AG08395 (cell line): ENCODE measurements at places on chromosomes 1 and 21.
A peak's percentile ranks its signal among the peaks of the same experiment; 100 is the strongest.

DNA sequence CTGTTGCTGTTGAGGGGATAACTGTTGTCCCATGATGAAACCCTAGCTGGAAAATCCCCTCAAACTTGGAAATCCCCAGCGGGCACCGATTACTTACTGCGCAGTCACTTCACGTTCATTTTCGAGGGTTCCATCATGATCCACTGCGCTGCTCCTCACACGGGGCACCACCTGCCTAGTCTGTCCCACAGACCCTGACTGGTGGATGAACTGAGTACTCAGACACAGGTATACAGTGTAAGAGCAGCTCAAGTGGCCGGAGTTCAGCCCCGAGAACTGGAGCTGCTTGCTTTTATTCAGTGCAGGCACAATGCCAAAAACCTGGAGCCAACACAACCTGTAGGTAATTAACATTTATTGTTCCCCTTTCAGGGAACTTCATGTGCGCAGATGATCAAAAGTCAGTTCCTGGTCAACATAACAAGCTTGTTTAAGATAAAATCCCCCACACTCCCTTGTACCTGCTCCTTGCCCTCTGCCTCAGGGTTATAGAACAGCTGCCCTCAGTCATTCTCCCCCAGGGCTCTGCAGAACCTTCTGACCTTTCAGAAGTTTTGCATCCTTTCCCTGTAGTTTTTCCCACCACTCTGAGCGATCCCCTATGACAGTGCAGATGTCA, 46.5 kb upstream of the PRELP start:
- DNase-seq: no peak

DNA sequence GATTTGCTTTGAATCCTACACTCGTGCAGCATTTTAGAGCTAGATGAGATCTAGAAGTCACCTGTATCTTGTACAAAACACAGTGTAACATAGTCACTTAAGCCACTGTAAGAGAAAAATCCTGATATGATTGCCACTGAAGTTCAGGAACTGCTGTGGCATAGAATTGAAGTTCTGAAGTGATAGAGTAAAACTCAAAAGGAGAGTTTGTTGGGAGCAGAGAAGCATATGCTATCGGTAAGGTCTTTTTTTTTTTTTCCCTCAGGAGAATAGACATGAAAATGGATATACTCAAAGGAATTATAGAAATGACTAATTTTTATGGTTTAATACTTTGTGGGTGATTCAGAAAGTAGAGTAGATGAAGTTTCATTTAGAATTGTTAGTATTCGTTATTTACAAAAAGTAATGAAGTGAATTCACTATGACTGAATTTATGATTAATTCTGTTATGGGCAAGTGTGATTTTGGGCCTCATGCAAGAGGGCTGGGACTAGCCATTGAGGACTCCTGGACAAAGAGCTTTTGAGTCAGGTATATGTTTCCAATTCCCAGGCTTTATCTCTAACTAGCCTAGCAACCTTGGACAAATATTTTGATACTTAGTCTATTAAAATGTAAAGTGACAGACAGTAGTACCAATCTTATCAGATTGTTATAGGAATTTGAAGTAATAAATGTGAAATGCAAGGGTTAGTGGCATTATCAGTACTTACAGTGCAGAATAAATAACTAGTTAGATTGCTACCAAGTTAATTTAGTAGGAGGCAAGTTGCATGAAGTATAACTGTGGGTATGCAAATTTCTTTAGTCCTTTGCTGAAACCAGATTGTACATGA, 3.1 kb downstream of the KCTD3 start:
- no peak for DNase-seq

DNA sequence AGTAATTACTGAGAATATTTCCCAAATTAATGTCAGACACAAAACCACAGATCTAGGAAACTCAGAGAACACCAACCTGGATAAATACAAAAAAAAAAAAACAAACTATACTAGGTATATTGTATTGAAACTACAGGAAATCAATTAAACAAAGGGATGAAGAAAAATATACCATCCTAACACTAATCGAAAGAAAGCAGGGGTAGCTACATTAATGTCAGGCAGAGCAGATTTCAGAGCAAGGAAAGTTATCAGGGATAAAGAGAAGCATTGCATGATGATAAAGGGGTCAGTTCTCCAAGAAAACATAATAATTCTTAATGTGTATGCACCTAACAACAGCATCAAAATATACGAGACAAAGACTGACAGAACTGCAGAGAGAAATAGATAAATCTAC, 89.9 kb downstream of the TOMM20 start:
- DNase-seq: no peak

DNA sequence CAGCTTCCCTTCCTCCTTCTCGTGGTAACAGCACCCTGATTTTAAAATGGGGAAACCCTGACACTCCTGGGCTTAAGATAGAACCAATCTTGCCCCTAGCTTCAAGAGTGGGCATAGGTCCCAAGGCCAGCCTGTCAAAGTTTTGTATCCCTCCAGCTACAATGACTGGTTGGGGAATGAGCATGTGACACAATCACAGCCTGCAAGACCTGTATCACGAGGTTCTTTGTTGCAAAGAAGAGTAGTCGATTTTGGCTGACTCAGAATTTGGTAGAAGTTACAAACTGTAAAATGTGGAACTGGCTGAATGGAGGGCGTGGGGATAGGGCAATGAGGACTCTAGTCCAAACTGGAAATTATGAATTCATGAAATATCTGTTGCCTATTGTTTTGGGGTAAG, 18.7 kb downstream of the CTSK start:
- no peak for DNase-seq

- DNase-seq: no peak
Observed at GRCh38 chr1:33347650-33347992, 26.7 kb upstream of the A3GALT2 start.

DNA sequence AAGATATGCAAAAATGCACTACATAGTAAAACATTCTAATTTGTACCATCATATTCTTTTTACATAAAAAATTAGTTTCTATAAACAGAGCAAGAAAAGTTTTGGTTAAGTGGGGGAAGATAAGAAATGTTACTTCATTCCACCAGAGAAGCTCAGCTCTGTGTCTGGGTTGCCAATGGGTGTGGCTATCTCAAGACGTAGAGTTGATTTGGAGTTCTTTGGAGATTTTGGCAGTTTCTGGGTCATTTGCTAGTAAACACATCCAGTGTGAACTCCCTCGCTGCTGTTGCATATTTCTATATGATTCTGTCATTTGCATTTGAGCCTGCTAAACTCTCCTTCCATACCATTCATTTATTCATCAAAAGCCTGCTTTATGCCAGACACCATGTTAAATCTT, 7.2 kb downstream of the RGL1 start:
- DNase-seq: no peak

DNA sequence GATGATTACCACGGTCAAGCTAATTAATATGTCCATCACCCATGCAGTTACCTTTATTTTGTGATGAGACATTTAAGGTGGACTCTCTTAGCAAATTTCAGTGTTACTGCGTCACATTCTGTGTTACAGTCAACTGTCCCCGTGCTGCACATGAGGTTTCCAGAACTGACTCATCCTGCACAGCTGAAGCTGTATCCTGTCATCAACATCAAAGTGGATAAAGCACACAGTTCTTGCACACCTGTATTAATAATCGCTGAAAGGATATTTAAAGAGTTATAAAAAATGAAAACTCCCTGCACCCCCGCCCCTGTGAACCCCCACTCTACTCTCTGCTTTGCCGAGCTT, 3.4 kb upstream of the KRTAP10-5 start:
- DNase-seq: no peak

DNA sequence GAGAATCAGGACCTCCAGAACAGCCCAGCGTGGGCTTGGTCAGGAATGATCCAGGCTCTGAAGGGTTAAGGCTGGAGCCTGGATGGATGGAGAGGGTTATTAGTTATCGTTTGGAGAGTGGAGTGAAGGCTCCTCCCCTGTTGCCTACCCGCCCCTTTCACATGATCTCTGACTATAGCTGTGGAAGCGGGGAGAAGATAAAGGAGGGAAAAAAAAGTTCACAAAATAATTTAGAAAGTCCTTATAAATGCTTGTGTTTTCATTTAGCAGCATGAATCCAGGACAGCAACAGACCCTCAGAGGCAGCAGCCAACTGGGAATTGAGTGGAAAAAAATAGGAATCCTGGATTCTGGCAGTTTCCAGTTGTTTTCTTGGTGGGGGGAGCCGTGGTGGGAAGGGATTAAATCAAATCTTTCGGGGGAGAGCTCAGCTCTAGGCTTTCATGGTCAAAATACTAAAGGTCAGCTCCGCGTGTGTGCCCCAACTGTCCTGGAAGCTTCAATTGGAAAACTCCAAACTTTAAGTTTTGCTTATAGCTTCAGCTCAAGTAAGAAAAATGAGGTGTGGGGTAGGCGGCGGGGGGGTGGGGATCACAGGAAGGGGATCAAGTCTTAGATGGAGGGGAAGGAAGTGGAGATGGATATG, 595 bp upstream of the DDR2 start:
- peak; percentile 60 for DNase-seq

GRCh38 chr1:22801761-22802160, 91.1 kb downstream of the EPHB2 start:
- no peak for DNase-seq

GRCh38 chr1:39808784-39809517, 20.3 kb upstream of the BMP8B start:
- no peak for DNase-seq

- DNase-seq: peak; percentile 30
Observed at GRCh38 chr1:54774820-54775498, 10.6 kb upstream of the PARS2 start.

DNA sequence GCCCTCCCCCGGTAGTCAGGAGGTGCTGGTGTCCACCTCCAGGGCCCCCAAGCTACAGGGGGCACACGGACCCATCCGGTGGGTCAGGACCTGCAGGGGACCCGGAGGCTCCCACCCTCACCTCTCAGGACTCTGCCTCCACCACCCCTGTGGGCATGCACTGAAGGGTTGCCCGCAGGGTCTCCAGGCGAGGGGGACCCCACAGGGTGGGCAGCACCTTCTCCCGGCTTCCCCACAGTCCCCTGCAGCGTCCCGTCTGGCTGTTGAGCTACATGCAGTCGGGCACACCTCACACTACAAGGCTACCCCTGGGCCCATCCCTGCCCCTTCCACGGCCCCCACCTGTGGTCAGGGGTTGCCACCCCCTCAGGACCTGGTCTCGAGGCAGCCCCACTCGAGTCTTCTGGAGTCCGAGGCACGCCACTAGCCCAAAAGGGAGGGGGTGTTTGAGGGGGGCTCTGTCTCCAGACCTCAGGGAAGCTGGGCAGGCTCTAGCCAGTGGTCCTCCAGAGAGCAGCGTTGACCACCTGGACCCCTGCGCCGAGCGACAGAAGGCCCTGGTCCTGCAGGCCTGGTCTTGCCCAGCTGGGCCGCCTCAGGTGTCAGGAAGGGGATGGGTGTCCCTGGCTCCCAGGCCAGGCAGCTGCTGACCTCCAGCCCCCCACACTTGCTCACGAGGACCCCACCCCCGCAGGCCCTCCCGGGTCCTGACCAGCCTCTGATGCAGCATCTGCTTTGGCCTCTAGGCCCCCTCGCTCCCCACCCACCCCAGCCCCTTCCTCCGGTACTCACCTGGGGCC, 9.6 kb downstream of the PARS2 start:
- no peak for DNase-seq

- DNase-seq: peak; percentile 41
Observed at GRCh38 chr1:86155051-86155806, 1.3 kb downstream of the COL24A1 start.

DNA sequence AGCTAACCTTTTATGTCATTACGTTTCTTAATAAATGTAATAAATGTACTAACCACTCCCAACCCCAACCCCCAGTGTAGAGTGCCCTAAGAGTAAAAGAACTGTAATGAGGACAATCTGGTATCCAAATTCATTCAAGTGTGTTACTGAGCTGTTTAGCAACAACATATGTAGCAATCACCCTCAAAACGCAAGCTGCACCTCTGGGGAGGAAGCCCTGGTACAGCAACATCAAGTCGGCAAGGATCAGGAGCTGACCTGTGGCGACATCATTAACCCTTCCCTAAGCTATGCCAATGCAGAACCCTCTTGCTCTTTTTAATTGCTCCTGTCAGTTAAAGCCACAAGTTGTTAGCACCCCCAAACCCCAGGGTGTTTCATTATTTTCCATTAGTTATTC, 47.1 kb downstream of the STX6 start:
- no peak for DNase-seq

DNA sequence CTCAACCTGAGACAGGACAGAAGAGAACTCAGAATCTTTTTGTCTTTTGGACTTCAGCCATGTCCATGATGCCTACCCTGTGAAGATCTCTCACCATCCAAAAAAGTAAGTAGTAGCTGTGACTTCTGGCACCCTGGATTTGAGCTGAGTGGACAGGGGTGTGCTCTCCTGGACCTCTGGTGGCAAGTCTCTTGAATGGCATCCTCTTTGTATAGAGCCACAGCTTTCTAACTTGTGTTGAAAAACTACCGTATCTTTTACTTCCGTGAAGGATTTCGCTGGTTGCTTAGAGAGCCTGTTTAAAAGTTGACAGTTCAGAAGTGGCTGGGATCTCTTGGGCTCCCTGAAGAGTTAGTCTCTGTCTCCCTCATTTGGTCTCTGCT, 1.8 kb downstream of the MFN2 start:
- no peak for DNase-seq

- no peak for DNase-seq
Observed at GRCh38 chr21:18614303-18614702, 210.7 kb upstream of the TMPRSS15 start.

- no peak for DNase-seq
Observed at GRCh38 chr1:237146241-237146640, 104.3 kb downstream of the RYR2 start.

DNA sequence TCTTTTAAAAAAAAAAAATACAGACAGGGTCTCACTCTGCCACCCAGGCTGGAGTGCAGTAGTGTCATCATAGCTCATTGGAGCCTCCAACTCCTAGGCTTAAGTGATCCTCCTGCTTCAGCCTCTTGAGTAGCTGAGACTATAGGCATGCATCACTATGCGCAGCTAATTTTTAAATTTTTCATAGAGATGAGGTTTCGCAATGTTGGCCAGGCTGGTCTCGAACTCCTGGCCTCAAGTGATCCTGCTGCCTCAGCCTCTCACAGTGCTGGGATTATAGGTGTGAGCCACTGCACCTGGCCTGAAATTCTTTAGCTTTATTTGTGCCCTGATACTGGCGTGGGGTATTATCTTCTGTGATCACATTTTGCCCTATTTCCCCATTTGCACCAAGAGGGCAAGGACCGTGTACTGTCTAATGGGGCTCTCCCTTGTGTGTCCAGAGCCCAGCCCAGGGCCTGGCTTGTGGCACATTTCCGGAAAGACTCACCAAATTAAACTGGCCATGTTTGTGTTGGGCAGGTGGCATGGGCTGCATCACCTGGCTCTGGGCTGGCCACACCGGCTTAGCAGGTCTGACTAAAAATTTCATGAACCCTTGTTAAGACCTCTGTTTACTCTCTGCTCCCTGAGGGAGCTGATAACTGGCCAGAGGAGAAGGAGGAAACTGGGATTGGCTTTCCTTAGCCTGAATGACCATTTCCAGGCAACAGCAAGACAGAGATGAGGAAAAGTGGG, 32.2 kb downstream of the TRIM62 start:
- no peak for DNase-seq
